Stimulated activated naive CD4-positive, alpha-beta T cell treated with Interleukin-2 at 50 U/mL for 16 hours (primary cell): ENCODE measurements at places on chromosomes 12 and 14.

DNA sequence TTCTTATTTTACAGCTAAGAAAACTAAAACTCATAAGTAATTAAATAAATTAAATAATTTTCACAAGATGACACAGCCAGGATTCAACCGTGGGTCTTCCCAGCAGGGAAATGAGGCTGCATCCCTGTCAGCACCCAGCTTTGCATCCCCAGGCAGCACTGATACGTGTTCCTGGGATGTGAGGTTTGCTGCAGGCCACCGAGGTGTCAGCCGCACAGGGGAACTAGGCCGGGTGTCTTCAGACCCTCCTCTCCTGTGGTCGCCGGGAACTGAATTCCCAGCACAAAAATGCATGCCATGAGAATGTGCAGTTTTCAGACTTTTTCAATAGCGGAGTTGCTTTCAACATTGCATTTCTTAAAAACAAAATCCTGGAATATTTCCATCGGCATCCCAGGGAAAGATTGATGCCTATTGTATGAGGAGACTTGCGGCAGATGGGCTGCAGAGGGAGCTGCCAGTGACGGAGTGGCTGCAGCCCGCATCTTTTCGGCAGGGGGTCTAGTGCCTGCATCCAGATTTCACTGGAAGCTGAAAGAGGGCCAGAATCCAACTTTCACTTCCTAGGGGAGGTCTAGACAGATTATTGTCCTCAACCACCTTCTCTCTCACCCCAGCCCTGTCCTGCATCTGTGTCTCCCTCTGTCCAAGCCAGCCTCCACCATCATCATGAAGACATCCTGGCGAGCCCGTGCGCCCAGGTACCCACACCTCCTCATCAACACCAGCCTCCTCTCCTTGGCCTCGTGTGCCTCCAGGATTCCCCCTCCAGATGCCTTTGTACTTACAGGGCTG, 12.6 kb downstream of the LRTM2 start:
- DNase-seq: no peak

DNA sequence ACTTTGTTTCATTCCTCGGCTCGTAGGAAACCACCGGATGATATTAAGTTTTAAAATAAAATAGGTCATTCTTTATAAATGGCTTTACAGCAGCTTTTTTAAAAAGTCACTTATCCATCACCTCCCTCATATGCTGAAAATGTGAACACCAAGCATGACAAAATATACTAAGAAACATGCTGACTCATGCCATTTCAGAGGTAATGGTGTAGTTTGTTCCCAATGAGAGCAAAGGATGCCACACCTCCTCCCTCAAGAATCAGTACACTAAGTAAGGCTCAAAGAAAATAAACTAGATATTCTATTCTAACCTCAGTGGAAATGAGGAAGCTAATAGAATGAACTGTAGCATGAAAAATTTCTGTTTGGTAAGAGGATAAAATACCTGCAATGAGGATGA, 5.5 kb upstream of the DIO2 start:
- no peak for DNase-seq

GRCh38 chr12:5364036-5364770, 67.7 kb upstream of the NTF3 start:
- DNase-seq: no peak

GRCh38 chr12:111424793-111425251, 19.1 kb downstream of the SH2B3 start:
- DNase-seq: no peak

DNA sequence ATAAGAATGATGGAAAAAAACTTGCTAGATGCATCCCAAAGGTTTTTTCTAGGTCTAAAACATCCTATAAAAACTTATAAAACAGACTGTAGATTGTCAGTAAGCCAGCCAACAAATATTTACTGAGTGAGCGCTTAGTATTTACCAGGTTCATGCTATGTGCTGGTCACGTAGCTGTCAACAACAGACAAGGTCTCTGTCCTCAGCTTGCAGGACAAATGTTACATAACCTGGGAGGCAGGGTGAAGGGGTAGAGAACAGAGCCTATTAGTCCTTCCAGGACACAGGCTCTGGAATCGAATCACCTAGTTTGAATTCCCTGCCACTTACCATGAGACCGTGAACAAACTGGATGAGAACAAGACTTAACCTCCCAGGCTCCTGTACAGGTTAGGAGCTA, 6.4 kb downstream of the NFYB start:
- no peak for DNase-seq

DNA sequence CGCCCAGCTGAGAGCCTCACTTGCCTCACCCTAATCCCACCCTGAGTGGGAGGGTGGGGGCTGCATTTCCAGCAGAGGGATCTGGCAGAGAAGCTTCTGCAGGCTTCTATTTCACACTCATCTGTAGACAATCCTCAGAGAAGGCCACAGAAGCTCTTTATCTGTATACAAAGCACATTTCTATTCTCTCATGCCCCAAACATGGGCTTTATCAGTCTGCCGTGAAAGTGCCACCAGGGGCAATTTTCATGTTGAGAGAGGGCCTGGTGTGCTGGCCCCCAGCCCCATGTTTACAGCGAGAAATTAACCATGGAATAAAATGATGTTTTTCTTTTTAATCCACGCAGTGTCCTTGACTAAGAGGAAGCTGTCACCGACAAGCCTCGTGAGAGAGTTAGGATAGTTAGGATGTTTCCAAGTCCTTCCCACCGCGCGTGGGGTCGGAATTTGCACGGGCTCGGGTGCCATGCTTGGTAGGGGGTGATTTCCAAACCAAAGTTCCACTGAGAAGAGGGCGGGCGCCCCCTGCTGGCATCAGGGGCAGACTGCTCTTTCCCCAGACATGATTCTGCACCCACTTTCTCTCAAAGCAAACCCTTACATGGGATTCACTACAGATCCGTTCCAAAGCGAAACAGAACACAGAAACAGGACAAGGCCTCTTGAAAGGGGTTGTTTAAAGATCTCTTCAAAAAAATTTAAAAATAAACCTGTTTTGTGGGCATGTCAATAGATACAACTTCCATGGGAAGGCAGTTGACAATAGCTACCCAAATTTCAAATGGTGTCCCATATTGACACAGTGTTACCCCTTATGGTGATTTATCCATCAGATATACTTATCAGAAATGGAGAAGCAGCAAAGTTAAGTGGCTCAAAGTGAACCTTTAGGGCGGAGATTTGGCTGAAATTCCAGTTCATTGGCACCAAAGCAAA, 19.4 kb downstream of the BDKRB1 start:
- peak; percentile 43 for DNase-seq

DNA sequence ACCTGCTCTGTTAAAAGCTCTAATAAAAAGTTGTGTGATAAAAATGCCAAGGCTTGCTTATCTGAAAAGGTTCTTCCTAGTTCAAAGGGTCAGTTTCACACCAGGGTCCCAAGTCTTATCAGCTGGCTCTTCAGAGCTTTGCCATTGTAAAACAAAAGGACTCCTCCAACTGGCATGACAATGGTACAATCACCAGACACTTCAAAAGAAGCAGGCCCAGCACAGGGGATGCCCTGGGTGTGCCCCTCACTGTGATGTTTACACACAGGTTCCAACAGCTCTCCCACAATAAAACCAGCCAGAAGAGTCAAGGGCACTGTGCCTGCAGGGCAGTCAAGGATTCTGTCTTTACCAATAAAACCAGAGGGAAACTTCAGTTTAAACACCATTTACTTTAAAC, 78.7 kb downstream of the PRICKLE1 start:
- DNase-seq: no peak

DNA sequence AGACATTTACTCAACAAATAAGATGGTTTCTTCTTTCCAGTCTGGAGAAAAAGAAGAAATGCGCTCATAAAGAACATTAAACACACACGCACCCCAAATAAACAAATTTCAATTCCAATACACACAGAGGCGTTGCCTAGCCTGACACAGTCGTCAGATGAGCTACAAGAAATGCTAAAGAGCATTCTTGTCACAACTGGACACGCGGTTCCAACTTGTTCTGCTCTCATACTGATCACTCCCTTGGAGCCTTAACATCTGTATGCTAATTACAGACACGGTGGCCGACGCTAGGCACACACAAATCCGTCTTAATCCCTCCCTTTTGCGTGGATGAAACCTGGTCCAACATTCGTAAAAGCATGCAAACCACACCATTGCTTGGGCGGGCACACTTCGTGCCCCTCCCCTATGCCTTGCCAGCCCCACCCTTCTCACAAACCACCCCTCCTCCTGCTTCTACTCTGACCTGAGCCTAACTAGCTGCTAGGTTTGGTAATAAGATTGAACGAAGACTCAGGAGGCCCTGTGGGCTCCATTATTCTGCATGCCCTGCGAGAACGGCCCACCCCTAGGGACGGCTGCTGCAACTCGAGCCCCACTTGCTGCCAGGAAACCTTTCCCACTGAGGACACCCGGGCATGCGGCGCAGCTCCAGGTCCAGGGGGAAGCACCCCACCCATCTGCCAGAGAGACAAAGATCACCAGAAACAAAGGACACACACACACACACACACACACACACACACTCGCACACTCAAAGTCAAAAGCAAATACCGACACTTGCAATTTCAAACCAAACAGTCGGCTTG, 1.2 kb downstream of the KCNK10 start:
- DNase-seq: no peak

- peak; percentile 96 for DNase-seq
Measured at GRCh38 chr12:26937863-26938700, at the start of the genes FGFR1OP2 and INTS13. Gene FGFR1OP2, plus strand, starts transcription at chr12:26938470. Its CDS starts 15,689 bp downstream, at chr12:26954159. Gene INTS13, minus strand, starts transcription at chr12:26937981. Its CDS starts 1,178 bp downstream, at chr12:26936803.

DNA sequence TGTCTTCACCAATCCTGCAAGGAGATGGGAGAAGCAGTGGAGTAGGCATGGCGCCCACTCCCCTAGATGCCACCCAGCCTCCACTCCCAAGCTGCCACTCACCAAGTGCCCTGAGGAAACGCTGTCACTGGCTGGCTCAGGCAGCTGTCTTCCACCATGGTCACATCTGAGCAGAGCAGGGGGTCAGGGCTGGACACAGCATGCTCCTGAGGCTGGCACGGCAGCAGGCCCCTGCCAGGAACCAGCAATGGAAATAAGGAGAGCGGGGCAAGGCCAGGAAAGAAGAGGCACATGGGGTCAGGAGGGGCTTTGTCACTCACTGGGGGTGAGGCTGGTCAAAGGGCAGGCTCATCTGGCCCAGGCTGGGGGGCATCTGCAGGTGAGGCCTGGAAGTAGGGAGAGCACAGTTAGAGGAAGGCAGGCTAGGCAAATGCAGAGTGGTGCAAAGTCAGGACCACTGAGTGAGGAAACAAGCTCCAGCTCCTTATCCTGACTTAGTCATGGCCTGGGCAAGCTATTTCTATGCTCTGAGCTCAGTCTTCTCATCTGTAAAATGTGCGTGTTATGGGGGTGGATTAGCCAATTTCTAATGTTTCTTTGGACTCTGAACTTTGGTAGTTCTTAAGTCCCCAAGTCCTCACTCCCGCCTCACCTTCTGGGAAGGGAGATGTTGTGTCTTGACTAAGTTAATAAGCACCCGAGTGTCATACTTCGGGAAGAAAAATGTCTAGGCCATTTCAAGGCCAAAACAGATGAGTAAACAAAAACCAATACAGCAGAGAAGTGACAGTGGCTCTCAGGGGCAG, 8.0 kb downstream of the NAB2 start:
- DNase-seq: no peak

- DNase-seq: no peak
Measured at GRCh38 chr12:126457776-126458175, 1392.5 kb downstream of the AACS start.

DNA sequence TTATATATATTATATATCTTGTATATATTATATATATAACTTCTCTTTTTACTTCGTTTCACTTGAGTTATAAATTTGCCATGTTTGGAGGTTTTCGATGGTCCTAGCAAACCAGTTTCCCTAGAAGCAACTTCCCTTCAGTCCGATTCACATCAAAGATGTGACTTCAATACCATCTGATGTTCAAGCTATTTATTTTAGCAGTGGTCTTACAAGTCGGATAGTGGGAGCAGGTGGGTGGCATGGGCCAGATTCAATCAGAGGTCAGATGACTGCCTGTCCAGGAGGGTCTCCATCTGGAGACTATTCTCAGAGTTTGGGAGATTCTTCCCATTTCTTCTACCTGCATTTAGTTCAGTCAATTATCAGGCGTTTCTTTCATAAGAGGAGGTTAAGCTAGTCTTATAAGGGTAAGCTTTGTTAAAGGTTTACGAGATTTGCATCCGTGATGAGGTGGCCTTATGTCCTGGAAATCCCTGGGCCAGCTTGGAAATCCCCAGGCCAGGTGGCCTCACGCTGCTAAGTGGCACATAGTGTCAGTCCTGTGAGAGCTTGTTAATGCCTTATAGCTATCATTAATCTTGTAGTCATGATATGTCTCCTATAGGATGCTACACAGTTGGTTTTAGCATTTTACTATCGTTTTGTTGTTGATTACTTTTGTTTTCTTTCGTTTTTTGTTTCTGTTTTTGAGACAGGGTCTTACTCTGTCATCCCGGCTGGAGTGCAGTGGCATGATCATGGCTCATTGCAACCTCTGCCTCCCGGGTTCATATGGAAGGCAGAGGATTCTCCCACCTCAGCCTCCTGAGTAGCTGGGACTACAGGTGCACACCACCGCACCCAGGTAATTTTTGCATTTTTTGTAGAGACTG, 145.8 kb downstream of the BICD1 start:
- no peak for DNase-seq

GRCh38 chr12:125890971-125891370, 825.7 kb downstream of the AACS start:
- no peak for DNase-seq

DNA sequence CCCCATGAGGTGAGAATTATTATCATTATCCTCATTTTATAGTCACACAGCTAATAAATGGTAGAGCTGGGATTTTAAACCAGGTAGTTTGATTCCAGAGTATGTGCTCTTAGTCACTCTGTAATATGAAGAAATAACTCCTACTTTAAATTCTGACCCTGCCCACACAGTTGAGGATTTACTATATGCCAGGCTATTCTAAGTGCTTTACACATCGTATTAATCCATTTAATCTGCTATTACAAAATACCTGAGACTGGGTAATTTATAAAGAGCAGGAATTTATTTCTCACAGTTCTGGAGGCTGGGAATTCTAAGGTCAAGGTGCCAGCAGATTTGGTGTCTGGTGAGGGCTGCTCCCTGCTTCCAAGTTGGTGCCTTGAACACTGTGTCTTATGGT, 19.6 kb upstream of the WIF1 start:
- DNase-seq: no peak

DNA sequence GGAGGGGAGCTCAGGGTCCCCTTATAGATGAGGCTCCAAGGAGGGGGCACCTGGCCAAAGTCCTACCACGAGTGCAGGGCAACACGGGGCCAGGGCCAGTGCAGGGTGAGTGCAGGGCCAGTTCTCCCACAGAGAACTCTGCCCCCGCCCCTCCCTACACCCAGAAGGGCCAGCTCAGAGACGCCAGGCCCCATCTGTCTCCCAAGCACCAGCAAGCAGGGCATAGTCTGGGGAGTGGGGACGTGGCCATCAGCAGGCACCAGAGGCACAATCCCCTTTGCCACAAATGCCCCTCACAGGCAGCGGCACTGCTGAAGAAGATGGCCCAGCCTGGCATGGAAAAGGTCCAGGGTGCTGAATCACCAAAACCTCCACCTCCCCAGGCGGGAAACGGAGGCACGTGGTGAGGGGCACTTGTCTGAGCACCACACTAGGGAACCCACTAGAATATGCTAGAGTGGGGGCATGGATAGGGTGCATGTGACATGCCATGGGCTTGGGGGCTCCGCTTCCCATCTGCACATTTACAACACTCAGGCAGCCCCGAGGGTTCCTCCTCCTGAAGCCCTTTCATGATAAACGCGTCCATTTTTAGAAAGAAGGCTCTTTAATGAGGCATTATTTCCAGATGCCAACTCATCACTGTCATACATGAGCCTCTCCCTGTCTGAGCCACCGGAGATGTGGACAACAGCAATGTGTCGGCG, 17.8 kb downstream of the CCDC85C start:
- no peak for DNase-seq
